ENCODE measurements at places on chromosomes 5 and 9. TPM values are rescaled to one million over a fixed set of nuclear protein-coding genes. Genes with fewer than 3 reads are reported as not detected.

- H3K4me3 ChIP-seq, result no peak overlapping the region
- no peak overlapping the region for H3K27ac ChIP-seq
These were observed 23.5 kb upstream of the IL7R start for GRCh38 chr5:35833224-35833623.

Gene SEC24A
- total RNA-seq, result 24.5 TPM

DNA sequence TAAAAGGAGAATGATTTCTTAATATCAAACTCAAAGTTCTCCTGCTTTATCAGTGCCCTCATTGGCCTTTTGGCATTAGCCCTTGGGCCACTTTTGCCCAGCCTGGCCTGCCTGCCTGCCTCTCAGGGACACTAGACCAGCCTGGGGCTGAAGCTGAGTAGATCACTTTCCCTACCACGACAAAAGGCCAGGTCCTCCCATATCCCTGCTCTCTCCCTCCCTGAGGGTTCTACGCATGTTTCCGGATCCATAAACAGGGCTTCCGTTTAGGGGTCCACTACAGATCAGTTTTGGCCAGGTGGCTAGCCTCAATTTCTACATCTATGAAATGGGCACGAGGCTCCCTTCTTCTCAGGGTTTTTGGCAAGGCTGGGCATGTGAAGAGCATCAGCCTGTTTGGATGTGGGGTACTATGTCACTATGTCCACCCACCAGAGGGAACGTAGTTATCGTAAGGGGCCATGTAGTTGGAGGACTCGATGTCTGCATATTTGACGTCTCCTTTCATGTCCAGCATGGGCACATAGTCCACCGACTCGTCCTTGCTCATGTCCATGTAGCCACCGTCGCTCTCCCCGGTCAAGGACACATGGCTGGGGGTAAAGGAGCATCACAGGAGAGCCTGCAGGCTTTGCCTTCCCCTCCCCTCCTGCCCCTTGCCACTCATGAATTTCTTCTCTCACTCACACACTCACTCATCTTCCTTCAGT, 34.0 kb downstream of the PDGFRB start:
- H3K27ac ChIP-seq, result no peak overlapping the region

DNA sequence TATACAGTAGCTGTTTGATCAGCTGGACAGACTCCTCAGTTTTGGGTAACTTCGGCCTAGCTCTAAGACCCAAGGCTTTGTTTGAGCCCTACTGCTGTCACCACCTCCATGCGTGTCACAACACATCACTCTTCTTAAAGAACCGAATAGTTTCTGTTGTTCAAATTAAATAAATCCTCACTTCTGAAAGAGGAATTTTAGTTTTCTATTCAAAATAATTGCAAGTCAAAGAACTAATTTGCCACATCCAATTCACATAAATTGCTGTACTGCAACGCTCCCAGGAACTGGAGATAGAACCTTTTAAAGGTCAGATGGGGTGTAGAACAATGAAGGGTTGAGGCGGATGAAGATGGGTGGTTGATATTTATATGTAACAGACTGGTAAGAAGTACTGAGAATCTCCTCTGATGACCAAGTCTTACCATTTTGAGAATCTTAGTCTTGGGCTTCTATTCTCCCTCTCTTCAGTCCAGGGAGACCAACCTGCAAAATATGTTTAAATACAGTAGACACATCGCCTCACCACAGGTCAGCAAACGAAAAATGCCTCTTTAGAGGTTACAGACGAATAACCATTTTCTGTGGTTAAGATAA, 1.6 kb downstream of the NREP start:
- H3K27me3 ChIP-seq, result peaks cover 5% of the 10 kb centered on the region
- H3K27ac ChIP-seq, result no peak overlapping the region
- no peaks in the 10 kb centered on the region for H3K4me1 ChIP-seq
- no peak overlapping the region for H3K4me3 ChIP-seq
- H3K36me3 ChIP-seq, result no peaks in the 10 kb centered on the region

Gene DAPK1
- 24.4 TPM for total RNA-seq

GRCh38 chr9:96646081-96646991, 8.8 kb downstream of the PRXL2C start:
- H3K27ac ChIP-seq, result no peak overlapping the region
- H3K36me3 ChIP-seq, result peaks cover 60% of the 10 kb centered on the region
- H3K4me3 ChIP-seq, result no peak overlapping the region
- no peaks in the 10 kb centered on the region for H3K4me1 ChIP-seq

GRCh38 chr5:116378777-116379121, 195.9 kb downstream of the SEMA6A start:
- DNase-seq, result no peak
- no peak overlapping the region for H3K4me3 ChIP-seq
- no peak overlapping the region for H3K27ac ChIP-seq
- no peaks in the 10 kb centered on the region for H3K27me3 ChIP-seq

Gene TMEM245
- total RNA-seq, result 24.3 TPM

- no peak overlapping the region for H3K4me3 ChIP-seq
- H3K4me1 ChIP-seq, result peaks cover 8% of the 10 kb centered on the region
- no peak for DNase-seq
- H3K36me3 ChIP-seq, result 0 out of 3 replicates have a peak, but pooled peaks cover 3% of the 10 kb centered on the region
These were observed 10.7 kb downstream of the SLC35A4 start for GRCh38 chr5:140575309-140575708.

DNA sequence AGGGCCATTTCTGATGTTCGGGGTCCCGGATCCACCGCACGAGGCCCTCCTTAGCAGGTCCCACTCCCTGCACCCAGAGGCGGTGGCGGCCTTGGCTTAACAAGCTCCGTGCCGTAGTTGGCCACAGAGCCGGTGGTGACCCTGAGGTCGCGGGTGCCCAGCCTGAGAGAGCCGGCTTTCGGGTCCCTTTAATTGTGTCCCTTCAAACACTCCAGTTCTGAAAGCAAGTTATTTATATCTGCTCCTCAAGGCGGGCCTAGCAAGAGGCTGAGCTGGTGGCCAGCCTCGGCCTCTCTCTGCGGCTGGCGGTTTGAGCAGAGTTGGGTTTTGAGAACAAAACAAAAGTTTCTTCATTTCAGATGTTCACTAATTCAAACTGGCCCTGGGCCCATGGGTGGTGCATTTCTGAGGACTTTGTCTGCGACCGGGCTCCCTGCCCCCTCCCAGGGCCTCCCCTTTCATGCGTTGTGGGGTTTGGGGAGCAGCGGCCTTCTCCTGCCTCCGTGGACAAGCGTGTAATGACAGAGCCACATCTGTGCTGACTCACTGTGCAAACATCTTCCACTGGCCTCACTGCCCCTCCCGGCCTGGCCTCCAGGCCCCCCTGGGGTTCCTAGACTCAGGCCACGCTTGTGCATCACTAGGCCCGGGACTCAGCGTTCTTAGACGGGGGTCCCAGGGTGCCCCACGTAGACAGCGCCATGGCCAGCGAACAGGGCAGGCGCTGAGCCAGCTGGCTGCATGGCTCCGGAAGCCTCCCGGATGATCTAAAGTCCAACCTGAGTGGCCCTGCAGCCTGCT, 49.4 kb upstream of the COL5A1 start:
- DNase-seq, result peak; percentile 24
- H3K36me3 ChIP-seq, result no peaks in the 10 kb centered on the region
- H3K27ac ChIP-seq, result no peak overlapping the region
- no peak overlapping the region for H3K4me3 ChIP-seq
- H3K4me1 ChIP-seq, result no peaks in the 10 kb centered on the region
- H3K27me3 ChIP-seq, result peaks cover 32% of the 10 kb centered on the region

DNA sequence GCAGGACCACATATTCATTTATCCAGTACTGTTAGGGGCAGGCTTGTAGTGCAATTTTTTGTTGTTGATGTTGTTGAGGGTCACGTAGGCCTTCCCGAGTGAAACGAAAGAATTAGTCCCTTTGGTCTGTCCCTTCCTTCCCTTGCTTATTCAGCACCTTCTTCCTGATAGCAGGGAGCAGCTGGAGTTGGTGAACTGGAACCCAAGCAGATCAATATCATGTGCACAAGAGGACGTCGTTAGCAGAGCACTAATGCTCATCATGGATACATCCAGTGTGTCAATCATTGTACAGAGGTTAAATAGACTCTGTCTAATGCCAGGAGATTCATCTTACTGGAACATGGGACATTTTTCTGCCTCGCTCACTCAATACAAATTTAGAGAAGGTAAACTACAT, 33.0 kb upstream of the MAP1B start:
- DNase-seq, result no peak
- H3K27me3 ChIP-seq, result peaks cover 22% of the 10 kb centered on the region
- H3K4me3 ChIP-seq, result no peak overlapping the region
- H3K36me3 ChIP-seq, result no peaks in the 10 kb centered on the region
- no peak overlapping the region for H3K27ac ChIP-seq

Gene ATP6V0E1
- total RNA-seq, result 94.1 TPM

Gene SV2C
- total RNA-seq, result not detected

Gene SCGB3A1
- total RNA-seq, result 0.33 TPM

DNA sequence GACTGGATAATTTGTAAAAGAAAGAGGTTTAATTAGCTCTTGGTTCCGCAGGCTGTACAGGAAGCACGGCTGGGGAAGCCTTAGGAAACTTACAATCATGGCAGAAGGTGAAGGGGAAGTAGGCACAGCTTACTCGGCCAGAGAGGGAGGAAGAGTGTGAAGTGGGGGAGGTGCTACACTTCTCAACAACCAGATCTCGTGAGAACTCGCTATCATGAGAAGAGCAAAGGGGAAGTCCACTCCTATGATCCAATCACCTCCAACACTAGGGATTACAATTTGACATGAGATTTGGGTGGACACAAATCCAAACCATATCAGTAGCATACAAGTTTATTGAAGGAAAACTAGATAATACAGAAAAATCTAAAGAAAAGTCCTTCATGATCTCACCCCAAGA, 39.9 kb downstream of the NEURL1B start:
- H3K27me3 ChIP-seq, result peaks cover 34% of the 10 kb centered on the region
- no peak overlapping the region for H3K4me3 ChIP-seq
- peaks cover 2% of the 10 kb centered on the region for H3K4me1 ChIP-seq
- no peak overlapping the region for H3K27ac ChIP-seq

DNA sequence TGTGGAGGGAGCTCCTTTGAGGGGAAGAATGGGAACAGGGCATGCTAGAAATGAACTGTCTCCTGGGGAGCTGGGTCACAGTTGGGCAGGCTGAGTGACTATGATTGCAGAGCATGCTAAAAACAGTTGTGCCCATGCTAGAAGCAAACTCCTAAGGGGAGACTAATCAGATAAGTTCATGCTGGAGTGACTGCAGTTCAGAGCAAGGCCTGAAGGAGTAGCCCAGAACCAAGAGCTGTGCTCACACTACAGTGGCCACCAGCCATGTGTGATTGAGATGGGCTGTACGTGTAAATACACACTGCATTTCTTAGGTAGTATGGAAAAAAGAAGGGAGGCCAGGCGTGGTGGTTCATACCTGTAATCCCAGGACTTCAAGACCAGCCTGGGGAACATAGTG, 10.3 kb upstream of the AK1 start:
- no peaks in the 10 kb centered on the region for H3K27me3 ChIP-seq
- DNase-seq, result no peak
- H3K4me1 ChIP-seq, result no peaks in the 10 kb centered on the region
- H3K27ac ChIP-seq, result no peak overlapping the region

Gene ARL14EPL
- total RNA-seq, result 0.20 TPM

Gene IFNA16
- total RNA-seq, result not detected

DNA sequence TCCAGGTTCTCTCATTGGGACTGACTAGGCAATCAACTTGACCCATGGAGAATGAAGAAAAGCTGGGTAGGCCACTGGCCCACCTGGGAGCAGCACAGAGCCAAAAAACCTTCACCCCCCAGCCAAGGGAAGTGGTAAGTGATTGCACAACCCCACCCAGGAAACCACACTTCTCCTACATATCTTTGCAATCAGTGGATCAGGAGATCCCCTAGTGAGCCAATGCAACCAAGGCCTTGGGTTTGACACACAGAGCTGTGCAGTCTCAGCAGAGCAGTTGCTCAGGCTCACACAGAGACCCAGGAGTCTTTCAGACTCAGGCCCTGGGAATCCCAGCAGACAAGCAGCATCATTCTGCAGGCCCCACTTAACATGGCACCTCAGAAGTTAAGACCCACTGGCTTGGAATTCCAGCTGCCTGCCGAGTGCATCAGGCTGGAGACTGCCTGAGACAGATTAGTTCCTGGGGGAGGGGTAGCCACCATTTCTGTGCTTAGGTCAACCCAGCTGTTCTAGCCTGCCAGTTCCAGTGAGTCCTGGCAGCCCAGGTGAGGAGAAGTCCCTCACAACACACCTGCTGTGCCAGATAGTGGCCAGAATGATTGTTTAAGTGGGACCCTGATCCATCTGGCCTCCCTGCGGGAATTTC, 136.4 kb downstream of the SAXO1 start:
- DNase-seq, result no peak
- H3K27ac ChIP-seq, result no peak overlapping the region
- H3K4me1 ChIP-seq, result no peaks in the 10 kb centered on the region
- no peaks in the 10 kb centered on the region for H3K27me3 ChIP-seq
- no peak overlapping the region for H3K4me3 ChIP-seq

Gene ADAMTS6
- total RNA-seq, result 3.1 TPM

- DNase-seq, result no peak
- H3K27ac ChIP-seq, result no peak overlapping the region
- H3K27me3 ChIP-seq, result peaks cover 6% of the 10 kb centered on the region
- H3K4me1 ChIP-seq, result no peaks in the 10 kb centered on the region
- H3K36me3 ChIP-seq, result no peaks in the 10 kb centered on the region
- H3K4me3 ChIP-seq, result no peak overlapping the region
These were observed 33.0 kb upstream of the NFIB start for GRCh38 chr9:14346811-14347405.

Gene IFNB1
- total RNA-seq, result not detected

- DNase-seq, result no peak
- H3K4me3 ChIP-seq, result no peak overlapping the region
- H3K27me3 ChIP-seq, result no peaks in the 10 kb centered on the region
- H3K36me3 ChIP-seq, result peaks cover 20% of the 10 kb centered on the region
These were observed 27.3 kb upstream of the TRIM14 start for GRCh38 chr9:98146101-98146991.

DNA sequence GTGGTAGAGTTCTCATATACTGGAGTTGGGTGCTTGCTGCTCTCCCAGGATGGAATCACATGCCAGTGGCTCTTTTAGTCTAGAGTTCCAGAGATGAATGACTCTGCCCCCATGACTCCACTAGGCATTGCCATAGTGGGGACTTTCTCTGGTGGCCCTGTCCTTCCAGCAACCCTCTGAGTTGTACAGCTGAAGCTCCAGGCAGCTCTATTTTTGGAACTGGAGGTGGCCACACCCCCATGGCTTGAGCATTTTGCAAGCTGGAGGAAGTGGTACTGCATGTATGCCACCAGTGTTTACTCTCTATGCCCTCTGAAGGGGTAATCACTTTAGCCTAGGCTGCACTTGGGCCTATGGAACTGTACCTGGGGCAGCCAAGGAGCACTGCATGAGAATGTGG, 112.6 kb downstream of the RANBP17 start:
- H3K4me1 ChIP-seq, result no peaks in the 10 kb centered on the region
- no peak for DNase-seq
- H3K4me3 ChIP-seq, result no peak overlapping the region
- H3K27ac ChIP-seq, result no peak overlapping the region

- H3K36me3 ChIP-seq, result no peaks in the 10 kb centered on the region
- no peak for DNase-seq
These were observed 128.4 kb downstream of the PARP8 start for GRCh38 chr5:50794812-50795211.

DNA sequence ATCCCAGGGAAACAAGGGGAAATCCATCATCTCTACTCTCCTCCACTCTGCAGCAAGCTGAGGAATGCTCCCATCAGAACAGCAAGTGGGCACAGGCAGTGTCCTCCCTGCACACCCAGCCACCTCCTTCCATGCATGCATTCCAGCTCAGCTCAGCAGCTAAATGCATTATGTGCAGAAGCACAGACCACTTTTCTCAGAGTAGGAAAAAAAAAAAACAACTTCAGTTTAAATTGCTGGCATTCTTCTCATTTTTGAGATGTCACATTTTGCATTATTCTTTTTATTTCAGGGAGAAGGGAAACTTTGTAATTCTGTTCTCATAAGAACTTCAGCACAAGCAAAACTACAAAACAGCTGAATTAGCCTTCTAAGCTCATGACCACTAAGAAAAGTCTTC, 312.2 kb downstream of the SEMA5A start:
- H3K27ac ChIP-seq, result no peak overlapping the region
- no peaks in the 10 kb centered on the region for H3K4me1 ChIP-seq
- H3K4me3 ChIP-seq, result no peak overlapping the region

Gene PAXX
- total RNA-seq, result 140 TPM

Data from K562 (cell line).